ENCODE measurements at places on chromosomes 4 and X.

DNA sequence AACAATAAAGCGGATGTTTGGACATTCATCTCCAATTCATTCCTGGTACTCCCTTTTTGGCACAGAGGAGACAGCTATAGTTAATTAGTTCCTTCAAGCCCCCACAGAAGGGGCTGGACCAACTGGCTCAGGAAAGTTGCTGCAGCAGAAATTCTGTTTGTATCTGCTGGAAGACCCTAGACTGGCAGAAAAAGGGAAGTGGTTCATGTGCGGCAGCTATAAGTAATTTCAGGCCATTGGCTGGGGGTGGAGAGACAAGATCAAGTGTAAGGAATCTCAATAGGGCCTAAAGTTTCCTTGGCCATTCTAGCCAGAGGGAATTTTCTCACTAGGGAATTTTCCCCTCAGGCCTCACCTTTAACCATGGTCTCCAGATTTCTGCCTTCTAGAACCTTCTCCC, 89.9 kb upstream of the DHX15 start:
- DNase-seq, result no peak

DNA sequence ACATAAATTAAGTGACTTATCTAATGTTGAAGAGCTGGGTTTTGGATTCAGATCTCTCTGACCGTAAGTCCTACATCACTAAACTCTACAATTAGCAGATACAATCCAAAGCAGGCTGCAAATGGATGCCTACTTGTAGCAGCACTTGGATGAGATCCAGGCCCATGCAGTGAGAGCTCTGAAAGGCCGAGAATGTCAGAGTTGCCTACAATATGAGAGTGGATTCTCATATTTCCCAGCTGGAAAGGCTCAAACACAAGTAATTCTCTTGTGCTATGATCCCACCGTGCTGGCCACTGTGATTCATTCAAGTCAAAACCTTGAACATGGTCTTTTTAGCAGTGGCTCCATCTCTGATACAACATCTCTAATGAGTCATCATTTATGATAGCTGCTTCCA, 125.4 kb upstream of the CHRDL1 start:
- DNase-seq, result no peak

DNA sequence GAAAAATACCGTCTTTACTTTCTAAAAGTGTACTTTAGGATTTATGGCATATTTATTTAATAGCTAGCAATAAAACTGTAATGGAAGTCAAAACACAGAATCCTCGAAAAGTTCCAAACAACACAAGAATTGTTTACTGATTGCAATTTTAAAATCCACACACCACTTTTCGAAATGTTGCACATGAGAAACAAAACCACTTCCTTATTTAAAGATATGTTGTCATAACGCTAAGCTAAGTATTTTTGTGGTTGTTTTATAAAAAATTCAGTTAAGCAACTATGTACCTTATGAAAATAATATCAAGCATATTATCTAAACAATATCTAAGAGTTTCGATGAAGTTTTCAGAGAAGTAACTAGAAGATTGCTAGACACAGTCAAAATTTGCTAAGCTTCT, 344 bp downstream of the TMPRSS11D start:
- no peak for DNase-seq

- no peak for DNase-seq
These were observed 364.6 kb downstream of the ZIC3 start for GRCh38 chrX:137930533-137930932.

DNA sequence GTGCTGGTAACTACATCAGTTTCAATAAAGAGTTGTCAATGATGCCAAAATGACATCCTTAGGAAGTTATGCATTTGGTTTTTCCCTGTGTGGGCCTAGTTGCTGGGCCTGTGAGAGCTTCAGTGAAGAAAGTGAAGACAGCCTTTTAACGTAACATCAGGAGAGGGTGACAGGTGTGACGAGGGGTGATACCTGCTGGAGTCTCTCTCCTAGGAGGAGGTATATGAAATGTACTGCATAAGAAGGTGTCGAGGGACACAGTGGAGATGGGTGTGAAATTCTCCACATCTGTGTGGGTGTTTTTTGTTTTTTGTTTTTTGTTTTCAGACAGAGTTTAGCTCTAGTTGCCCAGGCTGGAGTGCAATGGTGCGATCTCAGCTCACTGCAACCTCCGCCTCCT, 49.2 kb downstream of the EVC start:
- DNase-seq, result no peak

GRCh38 chrX:134548257-134549201, 88.6 kb downstream of the HPRT1 start:
- no peak for DNase-seq

- DNase-seq, result no peak
These were observed 329.3 kb upstream of the NOCT start for GRCh38 chr4:138686106-138686835.

DNA sequence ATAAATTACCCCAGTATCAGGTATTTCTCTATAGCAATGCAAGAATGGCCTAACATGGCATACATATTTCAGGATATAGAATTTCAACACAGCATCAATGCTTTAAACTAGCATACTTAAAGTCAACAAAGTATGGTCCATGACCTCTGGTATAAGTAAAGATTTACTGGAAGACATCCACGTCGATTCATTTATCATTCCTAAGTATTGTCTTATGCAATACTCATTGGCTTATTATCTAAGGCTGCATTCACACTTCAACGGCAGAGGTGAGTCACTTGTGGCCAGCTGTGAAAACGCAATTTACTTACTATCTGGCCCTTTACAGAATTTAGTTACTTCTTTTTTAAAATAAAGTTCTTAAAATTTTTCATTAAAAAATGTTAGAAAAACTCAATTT, 42.6 kb downstream of the ADGRA3 start:
- DNase-seq, result no peak

DNA sequence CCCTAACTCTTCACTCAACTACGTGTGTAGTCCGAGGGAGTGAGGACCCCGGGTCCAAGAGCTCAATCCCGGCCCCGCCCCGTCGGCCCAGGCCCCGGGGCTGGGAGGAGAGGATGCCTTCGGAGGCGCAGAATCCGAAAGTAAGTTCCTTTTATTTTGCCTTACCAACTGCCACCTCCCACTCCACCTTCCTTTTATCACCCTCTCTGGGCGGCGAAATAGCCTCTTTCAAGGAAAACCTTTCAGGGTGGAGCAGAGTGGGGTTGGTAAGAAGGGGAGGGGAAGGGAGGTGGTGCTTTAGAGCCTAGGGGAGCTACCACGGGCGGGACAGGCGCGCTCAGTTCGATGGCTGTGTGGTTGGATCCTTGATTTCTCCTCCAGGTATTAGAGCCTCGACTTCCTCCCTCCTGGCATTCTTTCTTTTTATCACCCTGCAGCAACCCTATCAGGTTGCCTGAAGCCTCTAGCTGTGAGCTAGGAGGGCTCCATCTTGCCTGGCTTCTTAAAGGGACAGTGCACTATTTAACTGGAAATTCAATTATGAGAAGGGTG, 191.2 kb downstream of the RRAGB start:
- no peak for DNase-seq

DNA sequence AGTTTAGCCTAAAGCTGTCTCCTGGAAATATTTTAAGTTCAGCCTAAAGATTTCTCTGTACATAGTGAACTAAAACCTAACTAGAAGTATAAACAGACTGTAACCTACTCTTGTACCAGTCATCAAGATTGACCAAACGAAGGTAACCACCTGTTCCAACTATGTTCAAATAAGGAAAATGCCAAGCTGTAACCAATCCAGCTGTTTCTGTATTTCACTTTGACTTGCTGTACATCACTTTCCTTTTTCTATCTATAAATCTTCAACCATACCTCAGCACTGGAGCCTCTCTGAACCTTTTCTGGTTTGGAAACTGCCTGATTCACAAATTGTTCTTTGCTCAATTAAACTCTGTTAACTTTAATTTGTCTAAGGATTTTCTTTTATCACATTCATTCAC, 3.1 kb upstream of the CYSLTR1 start:
- DNase-seq, result no peak

- no peak for DNase-seq
These were observed 38.9 kb downstream of the DTHD1 start for GRCh38 chr4:36320117-36320896.

- DNase-seq, result no peak
These were observed 102.2 kb downstream of the SEL1L3 start for GRCh38 chr4:25760518-25761157.

DNA sequence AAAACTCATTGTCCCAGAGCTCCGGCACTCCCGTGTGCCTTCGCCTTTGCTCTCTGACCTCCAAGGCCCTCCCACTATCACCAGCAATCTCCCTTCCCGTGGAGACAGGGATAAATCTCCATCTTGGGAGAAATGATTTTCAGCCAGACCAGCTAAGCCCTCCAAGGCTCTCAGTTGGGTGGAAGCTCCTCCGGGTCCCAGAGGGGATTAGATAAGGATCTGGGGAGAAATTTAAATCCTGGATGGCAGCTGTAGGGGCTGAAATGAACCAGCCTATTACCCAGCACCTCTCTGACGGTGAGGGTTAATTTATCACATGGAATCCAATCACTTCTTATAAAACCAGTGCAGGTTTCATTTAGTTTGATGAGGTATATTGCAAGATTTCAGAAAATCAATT, 366.2 kb downstream of the FBXW7 start:
- no peak for DNase-seq

- no peak for DNase-seq
These were observed 898.9 kb upstream of the EPHA5 start for GRCh38 chr4:66569228-66569627.

GRCh38 chrX:9326369-9326768, 138.5 kb upstream of the TBL1X start:
- DNase-seq, result no peak

- DNase-seq, result no peak
These were observed 15.5 kb downstream of the ZNF185 start for GRCh38 chrX:152913346-152913745.

- no peak for DNase-seq
These were observed 1.4 kb downstream of the ZFX start for GRCh38 chrX:24150898-24151297.

DNA sequence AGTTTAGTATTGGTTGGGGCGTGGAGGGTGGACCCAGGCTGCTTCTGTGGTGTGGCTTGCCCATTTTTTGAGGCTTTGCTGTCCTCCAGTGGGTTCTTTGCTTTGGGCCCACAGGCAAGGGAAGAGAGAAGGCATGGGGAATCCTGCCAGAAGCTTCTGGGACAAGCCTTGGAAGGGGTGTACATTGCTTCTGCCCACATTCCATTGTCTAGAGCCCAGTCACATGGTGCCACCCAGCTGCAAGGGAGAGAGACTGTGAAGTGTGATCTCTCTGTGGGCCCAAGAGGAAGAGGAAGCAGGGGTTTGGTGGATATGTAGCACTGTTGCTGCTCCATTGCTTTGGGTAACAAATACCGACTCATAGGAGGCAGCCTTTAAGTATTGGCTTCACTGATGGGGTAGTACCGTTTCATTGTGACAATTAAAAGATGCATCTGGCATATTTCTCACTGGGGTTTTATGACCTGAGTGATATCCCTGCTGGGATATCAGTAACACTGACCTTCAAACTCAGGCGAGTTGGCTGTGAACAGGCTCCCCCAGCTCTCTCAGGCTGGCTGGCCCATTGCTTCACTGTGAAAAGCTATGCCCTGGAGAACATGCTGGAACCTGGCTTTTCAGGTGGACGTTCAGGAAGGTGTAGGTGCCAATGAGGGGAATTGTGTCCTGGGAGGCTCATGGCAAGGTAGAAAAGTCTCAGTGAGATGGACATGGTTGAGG, 85.9 kb downstream of the CLDN34 start:
- DNase-seq, result no peak

- DNase-seq, result no peak
These were observed 36.4 kb downstream of the NELFA start for GRCh38 chr4:1972414-1972813.

DNA sequence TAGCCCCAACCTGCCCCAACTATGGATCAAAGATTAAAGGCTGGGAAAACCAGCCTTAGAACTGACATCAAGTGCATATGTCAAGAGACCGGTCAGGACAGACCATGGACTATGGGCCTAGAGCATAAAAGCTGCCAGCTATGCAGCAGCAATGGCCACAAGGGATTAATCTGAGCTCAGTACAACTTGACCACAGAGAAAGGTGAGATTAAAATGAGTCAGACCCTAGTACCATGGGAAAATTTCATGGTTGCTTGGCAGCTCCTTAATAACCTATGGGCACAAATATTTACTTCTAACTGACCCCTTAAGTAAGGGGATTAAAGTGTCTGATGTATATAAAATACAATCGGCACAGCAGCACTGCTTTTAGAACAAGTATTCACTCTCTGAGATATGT, 54.4 kb downstream of the CBR4 start:
- no peak for DNase-seq

GRCh38 chrX:154483325-154483724, 3.1 kb downstream of the UBL4A start:
- DNase-seq, result no peak

DNA sequence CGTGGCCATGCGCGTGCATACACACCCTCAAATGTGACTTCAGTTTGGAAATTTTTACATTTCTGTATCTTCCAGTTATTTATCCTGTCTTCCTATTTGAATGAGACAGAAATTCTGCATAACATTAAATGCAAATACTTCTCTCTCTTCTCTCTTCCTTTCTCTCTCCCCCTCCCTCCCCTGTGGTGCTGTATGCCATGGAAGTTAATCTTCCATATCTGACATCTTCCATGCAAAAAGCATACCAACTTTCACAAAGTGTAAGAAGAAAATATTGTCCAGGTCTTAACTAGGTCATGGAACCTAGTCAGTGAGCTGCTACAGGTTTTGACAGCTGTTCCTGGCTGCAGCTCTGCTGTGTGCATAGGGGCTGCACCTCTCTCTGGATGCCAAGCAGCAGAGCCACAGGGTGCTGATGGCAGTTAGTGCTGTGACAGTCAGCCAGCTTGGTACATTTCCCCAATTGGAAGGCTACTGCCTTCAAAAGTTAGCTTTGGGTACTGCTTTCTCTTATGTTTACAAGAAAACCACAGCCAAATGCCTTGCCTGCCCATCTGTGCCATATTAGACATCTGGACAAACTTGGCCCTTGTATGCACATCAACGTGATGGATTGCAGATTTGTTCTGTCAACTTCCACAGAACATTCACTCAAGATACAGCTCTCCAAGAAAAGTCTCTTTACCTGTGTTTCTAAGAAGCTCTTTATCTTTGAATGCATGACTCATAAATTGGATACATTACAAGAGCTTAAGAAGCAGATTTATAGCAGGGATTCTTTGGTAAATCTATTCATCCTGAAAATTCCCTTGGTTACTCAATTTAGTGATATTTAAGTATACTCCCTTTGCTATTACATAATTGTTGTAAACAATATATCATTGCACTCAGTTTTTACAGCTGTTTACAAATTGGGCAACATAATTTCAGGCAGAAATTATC, 623.8 kb downstream of the EPHA5 start:
- DNase-seq, result no peak

GRCh38 chr4:118756958-118757357, 71.8 kb downstream of the METTL14 start:
- DNase-seq, result no peak
